ENCODE measurements at places on chromosomes 3 and 15.
A peak's percentile ranks its signal among the peaks of the same experiment; 100 is the strongest.

GRCh38 chr15:78315686-78316282 lies 16.4 kb upstream of the SKIC8 start:
- DNase-seq: no peak

- DNase-seq: no peak
Measured at GRCh38 chr3:179308001-179308400, 14.8 kb upstream of the ZNF639 start.

- DNase-seq: no peak
Measured at GRCh38 chr3:60399292-60399691, 852.0 kb downstream of the FHIT start.

GRCh38 chr3:20984594-20985205 lies 766.3 kb downstream of the ZNF385D start:
- DNase-seq: no peak

- DNase-seq: no peak
Measured at GRCh38 chr15:70014331-70014730, 83.4 kb downstream of the TLE3 start.

DNA sequence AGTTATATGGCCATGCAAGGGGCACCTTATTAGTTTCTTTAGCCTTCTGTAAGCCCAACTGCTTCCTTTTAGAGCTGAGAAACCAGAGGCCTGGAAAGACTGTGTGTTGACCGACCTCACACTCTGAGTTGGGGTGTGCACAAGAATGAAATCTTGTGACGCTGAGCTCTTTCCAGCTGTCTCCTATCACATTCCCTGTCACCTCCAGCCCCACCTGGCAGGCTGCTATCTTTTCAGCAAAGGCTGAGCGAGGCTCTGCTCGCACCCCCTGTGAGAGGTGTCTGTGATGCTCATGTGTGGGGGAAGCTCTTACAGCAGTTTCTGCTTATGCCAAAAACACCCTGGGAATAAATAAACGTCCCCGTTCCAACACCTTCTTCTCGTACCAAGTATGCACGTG lies 27.0 kb upstream of the LPP start:
- DNase-seq: no peak

GRCh38 chr3:29385046-29385830 lies 104.4 kb downstream of the RBMS3 start:
- DNase-seq: no peak

- DNase-seq: no peak
Measured at GRCh38 chr3:48536116-48536515, 20.5 kb downstream of the PFKFB4 start.

DNA sequence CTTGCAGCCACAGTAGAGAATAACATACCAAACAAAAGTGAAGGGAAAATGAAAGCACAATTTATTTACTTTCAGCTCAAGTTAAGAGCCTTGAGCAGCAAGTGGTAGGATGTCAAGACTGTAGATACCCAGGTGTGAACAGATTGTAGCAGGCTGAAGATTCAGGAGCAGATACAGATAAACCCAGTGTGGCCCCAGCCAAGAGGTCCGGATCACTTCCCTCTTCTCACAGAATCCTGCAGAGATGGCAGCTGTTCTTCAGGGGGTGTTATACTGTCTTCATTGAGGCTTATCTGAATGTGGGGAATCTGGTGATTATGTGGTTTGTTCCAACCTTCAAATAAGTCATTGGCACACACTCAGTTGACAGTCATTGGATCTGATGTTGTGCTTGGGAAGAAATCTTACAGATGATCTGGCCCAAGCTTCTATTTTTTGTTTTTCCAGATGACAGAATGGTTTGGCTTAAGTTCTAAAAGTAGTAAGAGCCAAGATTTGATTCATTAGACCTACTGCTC lies 2.2 kb downstream of the STARD9 start:
- no peak for DNase-seq

DNA sequence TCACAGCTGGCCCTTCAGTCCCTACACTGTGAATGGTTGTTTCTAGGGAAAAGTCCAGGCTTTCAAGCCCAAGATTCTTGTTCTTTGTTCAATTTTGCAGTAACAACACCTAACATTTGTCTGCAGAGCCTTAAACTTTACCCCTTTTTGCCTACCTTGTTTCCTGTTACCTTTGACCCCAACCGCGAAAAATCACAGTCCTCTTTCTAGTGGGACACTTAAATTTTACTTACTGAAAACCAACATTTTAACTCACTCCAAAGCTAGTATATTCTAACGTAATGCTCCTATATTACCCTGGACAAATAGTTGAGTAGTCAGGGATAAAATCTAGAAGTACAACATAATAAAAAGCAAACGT lies 649 bp upstream of the PIK3CB start:
- peak; percentile 2 for DNase-seq

DNA sequence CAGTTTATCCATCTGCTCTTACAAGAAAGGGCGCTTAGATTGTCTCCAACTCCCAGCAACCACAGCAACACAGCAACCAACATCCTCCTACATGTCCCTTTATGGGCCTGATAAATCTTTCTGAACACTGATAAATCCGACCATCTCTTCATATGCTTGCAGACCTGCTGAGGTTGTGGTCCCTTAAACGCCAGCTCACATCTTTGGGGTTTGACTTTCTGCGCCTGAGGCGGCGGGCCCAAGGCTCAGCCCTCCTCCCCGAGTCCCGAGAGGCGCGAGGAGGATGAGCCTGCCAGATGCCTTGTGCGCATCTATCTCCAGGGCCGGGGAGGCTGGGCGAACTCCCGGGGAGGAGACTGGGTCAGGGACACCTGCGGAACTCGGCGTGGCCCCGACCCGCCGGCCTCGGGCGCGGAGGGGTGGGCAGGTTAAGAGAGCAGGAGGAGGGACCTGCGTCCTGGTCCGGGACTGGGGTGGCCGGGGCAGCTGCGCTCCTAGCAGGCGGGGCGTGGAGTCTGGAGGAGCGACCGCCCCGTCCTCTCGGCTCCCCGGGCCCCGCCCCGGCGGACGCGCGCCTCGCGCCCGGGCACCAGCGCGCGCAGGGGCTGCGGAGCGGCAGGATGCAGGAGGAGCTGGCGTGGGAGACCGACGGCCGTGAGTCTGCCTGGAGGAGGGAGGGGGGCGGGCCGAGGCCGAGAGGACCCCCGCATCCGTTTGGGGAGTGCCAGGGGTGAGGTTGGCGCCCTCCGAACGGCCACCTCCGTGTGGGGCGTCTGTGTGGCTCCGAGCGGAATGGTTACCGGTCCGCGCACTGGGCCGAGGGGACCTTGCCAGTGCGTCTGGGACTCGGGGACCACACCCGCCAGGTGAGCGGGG lies at the start of gene ANKDD1A:
TSS of gene ANKDD1A (plus strand) at position 592 of the 876 bp plus-strand sequence. CDS start at position 621, 29 bp downstream.
- DNase-seq: no peak

DNA sequence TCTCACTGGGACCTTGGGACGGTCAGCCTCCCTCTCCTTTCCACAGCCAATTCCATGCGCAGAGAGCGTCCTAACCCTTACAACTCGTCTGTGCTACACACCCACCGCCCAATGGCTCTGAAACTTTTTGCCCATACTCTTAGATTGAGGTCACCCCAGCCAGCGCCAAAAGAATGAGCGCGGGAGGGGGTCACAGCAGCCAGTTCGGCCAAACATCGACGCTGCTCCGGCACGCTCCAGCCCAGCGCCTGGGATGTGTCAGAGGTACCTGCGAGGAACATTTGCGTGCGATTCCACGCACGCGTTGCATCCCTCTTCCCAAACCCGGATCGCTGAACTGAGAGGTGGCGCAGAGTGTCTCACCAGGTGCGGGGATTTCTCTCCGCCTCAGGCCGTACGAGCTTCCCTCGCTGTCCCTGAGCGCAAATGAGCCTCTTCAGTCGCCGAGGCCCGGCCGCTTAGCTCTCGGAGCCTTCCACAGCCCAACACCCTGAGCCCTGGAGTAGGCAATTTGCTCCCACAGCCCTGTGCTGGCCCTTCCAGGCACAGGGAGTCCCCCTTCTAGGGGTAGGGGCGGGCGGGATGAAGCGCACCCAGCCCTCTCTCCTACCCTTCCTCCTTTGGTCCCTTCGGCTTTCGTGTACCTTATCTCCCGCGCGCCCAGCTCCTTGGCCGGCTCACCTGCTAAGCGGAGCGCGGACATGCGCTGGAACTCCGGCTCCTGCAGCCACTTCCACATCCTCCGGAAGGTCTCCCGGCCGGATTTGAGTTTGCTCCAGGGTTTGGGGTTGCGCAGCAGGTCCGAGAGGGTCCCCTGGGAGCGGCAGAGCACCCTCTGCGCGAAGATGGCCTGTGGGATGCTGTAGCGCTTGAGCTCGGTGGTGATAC lies 1.8 kb downstream of the ONECUT1 start:
- DNase-seq: no peak

DNA sequence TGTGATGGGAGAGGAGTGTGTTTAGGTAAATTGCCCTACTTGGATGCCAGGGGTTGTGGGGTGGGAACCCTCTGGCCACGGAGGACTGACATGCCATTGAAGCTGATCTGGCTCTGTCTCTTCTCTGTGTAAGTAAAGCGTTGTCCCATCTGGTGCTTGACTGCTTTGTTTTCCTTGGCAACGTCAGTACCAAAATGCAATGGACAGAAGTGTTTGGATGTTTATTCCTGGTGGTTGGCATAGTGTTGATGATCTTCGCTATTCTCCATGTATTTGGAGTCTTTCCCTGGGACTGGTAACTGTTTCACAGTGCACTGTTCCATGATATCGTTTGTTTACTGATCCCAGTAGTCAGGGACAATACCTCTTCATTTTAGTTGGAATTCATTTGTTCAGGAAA lies 130.5 kb upstream of the MCTP2 start:
- no peak for DNase-seq

DNA sequence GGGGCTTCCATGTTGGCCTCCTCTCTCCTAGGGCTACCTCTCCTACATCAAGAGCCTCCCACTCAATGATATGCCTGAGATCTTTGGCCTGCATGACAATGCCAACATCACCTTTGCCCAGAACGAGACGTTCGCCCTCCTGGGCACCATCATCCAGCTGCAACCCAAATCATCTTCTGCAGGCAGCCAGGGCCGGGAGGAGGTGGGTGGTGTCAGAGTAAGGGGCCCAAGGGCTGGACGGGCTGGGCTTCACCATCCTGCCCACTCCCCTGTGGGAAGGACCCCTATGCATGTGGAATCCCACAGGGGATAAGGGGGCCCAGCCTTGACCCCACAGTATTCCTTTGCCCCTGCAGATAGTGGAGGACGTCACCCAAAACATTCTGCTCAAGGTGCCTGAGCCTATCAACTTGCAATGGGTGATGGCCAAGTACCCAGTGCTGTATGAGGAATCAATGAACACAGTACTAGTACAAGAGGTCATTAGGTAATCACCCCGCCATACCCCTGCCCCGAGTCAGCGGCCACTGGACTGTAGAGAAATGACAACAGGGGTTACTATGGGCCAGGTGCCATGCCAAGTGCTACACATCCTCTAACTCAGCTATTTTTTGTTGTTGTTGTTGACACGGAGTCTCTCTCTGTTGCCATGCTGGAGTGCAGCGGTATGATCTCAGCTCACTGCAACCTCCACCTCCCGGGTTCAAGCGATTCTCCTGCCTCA lies 47.1 kb downstream of the SEMA3G start:
- DNase-seq: no peak

DNA sequence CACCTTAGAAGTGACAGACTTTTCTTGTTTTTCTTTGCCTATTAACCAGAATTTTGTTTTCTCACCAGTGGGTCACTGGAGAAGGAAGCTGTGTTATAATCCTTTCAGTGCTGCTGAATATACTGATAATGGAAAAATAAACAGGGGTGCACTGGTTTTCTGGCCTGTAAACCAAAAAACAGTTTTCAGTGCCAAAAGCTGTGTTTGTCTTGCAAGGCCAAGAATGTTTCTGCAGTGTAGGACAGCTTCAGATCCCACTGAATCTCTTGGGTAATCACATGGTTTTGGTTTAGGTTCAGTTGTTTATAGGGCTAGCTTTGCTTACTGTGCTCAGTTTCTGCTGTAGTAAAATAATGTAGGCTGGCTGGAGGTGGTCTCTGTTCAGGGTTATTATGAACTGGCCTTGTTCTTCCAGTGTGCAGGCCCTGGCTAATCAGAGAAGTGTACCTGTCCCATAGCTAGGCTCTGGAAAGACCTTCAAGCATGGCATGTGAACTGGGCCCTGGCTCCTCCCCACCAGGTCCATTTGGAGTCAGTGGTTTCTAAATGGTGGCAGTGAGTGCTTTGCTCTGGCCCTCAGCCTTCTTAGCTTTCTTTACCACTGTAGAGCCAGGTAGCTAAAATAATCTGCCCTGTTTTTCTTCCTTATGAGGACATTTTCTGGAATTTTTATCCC lies 18.7 kb downstream of the PDE8A start:
- no peak for DNase-seq

- DNase-seq: no peak
Measured at GRCh38 chr3:87084868-87085267, 93.9 kb upstream of the VGLL3 start.

- no peak for DNase-seq
Measured at GRCh38 chr15:27538325-27538724, 560.8 kb downstream of the OCA2 start.

GRCh38 chr15:48031466-48031865 lies 89.3 kb upstream of the SLC24A5 start:
- no peak for DNase-seq

GRCh38 chr3:110542552-110543150 lies 529.0 kb upstream of the NECTIN3 start:
- no peak for DNase-seq

GRCh38 chr3:111769110-111769991 lies 89.7 kb upstream of the PHLDB2 start:
- no peak for DNase-seq

DNA sequence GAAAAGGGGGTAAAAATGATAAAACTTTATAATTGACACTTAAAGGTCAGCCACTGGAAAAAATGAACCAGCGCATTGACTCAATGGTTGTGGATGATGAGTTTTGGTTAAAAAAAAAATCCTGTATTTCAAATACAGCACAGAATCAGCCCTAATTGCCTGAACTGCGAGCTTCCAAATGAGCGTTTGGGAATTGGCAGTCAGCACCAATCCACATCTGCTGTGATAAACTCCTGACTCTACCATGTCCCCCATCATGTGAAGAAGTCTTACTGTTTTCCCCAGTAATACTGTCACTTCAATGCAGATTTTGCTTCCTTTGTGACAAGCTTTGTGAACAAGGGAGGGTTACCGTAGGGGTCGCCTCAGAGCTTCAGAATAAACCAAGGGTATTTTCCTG lies 235.4 kb downstream of the EBLN2 start:
- no peak for DNase-seq

GRCh38 chr3:113128386-113129015 lies 82.9 kb upstream of the BOC start:
- no peak for DNase-seq

- no peak for DNase-seq
Measured at GRCh38 chr3:160677459-160677881, 510 bp downstream of the ARL14 start.

- no peak for DNase-seq
Measured at GRCh38 chr3:21392526-21392925, 358.5 kb downstream of the ZNF385D start.

DNA sequence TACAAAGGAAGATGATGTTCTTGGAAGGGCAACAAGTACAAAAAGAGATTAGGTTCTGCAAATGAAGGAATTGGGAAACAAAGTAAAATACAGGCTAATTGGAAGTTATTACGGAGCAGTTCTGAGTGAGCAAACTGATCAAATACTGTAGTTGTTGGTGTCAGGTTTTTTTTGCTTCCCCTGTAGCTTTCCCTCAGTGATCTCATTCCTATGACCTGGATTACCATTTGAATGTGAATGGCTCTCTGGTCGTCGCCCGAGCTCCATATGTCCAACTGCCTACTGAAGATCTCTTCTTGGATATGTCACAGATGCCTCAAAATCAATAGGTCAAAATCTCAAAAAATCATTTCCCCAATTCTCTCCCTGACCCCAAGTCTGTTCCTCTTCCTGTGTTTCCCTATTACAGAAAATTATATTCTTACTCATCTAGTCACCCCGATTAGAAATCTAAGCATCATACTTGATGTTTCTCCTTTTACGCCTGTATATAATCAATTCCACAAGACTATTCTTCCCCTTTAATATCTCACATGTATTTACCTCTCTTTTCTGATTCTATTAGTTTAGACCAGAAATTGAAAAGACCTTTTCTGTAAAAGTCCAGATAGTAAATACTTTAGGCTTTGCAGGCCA lies 29.0 kb downstream of the GOLM2 start:
- no peak for DNase-seq
